Brain pericyte (primary cell): ENCODE measurements at places on chromosomes 4 and X.

DNA sequence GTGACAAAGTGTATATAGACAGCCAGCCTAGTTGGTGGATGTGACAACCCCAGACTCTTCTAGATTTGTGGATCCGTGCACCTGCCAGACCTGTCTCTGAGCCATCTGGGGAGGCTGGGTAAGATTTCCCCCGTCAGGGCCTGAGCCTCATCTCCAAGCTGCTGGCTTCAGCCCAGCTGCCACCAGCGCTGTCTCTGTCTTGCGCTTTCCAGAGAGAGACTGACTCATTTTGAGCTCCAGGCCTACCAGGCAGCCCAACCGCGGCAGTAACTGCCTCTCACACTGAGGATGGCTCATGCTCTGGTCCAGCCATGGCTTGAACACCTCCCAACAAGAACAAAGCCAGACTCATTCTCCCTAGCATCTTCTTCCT is 26.4 kb downstream of the NOP14 start:
- no peak for DNase-seq

DNA sequence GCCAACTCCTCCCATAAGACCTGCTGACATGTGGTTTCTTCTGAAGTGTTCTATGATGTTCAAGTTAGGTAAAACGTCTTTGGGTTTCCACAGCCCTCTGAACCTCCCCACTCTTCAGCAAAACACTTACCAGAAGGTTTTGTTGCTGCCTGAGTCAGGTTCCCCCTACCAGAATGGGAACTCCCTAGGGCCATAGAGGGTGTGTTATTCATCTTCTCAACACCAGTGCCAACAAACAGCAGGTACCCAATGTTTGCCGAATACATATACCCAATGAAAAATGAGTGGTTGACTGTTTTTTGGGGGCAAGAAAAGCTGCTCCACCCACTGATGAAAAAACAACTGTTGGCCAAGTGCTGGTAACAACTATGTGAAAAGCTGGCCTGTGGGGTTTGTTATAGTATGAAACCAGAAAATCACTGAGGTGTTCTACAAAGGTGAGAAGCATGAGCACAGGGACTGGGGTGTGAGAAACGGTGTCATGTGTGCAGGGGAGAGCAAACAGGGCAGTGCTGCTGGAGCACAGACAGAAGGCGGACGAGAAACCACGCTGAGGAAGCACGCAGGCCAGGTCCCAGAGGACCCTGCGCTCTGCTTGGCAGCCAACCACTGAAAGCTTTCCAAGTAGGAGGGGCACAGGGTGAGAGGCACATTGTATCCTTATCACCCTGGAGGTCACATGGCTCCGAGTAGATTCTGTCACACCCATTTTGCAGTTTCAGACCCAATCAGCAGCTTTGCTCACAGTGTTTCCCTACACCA is 28.8 kb downstream of the ATP8A1 start:
- no peak for DNase-seq

DNA sequence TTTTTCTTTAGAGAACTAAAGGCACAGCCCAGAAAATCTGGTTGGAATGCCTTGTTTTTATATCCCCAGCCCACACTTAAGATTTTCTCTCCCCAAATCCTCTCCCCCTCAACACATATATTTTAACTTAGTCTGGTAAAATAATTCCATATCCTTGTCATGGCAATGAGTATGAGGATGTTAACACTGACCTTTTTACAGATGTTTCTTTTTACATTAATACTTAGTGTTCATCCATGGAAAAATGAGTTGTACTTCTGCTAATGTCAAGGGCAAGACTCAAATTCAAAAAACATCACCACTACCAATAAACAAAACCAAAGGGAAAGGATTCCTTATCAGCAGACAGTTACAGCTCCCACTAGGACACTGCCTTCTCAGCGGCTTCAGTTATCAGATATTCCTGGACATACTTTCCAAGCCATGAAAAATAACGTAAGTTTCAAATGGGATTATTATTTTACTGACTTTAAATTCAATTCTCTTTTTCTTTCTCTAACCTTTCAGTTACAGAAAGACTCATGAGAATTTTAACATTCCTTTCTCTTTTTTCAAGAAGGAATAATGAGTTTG is 83.3 kb downstream of the RASL11B start:
- DNase-seq: no peak

- no peak for DNase-seq
Observed at GRCh38 chrX:2500803-2501558, at the start of the genes DHRSX and ZBED1. DHRSX (minus strand) TSS chrX:2500976; CDS start chrX:2500925, 51 bp downstream. ZBED1 (minus strand) TSS chrX:2500976; CDS start chrX:2490719, 10,257 bp downstream.

DNA sequence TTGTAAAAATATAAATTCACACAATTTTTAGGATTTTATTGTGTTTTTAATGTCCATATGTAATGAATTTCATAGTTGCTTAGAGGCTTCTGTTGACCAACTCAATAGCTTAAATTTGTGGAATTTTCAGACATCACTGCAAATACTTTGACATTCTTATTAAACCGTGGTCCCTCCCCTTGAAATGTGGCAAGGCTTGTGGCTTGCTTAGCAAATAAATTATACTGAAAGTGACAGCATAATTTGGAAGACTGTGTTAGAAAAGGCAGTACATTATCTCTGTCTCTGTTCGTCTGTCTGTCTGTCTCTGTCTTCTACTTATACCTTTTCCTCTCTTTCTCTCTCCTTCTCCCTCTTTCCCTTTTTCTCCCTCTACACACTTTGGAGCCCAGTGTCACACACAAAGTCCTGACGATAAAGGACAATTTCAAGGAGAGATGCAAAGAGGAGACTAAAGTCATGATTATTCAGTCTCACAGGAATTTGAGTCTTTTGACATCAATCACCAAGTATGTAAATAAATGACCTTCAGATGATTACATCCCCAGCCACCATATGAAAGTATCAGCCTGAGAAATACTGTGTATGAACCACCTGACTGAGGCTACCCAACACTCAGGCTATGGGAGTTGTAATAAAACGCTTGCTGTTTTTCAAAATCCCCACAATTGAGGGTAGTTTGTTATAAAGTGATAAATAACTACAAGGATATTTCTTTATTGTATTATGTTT is 21.0 kb upstream of the UGT2B7 start:
- no peak for DNase-seq

DNA sequence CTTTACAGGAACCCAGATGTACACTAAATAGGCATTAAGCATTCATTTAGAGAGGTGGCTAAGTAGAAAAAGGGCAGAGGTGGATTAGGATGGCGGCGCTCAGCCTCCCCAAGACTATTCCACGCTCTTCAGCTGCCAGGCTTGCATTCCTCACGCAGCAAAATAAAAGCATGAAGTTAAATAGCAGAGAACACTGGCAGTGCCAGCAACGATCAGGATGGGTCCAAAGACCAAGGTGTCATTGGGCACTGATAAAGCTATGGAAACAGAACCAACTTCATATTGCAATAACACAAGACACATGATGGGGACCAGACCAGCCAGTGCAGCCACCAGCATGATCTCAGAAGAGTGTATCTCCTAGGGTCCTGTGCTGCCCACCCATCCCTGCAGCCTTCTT is 42.0 kb downstream of the TMEM156 start:
- DNase-seq: no peak

GRCh38 chr4:100360211-100360610 is 157.6 kb downstream of the EMCN start:
- DNase-seq: no peak

DNA sequence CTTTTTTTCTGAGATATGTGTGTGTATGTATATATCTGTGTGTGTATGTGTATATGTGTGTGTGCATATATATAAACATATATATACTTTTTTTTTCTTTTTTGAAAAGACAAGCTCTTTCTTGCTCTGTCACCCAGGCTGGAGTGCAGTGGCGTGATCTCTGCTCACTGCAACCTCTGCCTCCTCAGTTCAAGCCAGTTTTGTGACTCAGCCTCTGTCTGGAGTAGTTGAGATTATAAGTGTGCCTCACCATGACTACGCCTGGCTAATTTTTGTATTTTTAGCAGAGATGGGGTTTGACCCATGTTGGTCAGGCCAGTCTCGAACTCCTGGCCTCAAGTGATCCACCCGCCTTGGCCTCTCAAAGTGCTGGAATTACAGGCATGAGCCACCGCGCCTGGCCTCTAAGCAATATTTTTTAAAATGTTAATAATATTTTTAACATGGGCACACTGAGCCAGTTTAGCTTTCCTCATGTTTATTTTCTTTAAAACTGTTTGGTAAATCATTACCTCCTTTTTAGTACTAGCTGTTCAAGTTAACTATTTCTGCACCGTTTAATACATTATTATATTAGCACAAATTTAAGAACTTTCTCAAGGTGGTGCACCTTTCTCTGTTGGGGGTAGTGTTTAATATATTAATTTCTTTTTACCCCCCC is 33.3 kb downstream of the BBS12 start:
- DNase-seq: no peak

DNA sequence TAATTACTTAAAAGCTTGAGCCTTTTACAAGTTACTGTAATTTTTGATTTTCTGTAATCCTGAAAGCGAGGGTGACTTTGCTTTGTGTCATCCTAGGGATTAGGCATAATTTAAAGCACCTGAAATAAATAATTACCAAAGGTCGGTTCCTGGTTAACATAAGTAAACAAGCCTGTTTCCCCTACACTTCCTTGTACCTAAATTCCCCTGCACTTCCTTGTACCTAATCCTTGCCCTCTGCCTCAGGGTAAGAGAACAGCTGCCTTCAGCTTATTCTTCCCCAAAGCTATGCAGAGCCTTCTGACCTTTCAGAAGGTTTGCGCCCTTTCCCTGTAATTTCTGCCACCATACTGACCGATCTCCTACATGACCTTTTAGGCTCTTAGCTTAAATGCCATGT is 166.1 kb upstream of the PDE5A start:
- no peak for DNase-seq

DNA sequence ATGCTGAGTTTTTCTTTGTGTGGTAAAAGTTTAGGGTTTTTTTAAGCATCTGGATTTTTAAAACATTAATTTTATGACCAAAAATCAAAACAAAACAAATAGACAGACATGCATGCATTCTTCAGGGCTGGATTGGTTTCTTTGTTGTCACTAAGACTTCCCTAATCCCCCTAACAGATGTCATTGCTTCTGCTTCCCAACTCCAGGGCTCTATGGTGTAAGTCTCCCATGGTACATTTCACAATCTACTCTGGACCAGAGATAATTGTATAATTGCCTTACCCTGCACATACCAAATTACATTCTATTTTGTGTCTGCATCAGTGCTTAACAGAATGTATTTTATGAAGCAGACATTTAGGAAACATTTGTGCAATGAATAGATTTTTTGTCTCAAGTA is 529.1 kb upstream of the SMIM31 start:
- DNase-seq: no peak

- no peak for DNase-seq
Observed at GRCh38 chr4:138192113-138192512, 50.0 kb downstream of the SLC7A11 start.

GRCh38 chrX:119398974-119399771 is at the start of gene SLC25A43:
SLC25A43 (plus strand) TSS chrX:119399336; CDS start chrX:119399404, 68 bp downstream.
- DNase-seq: no peak

GRCh38 chr4:173883821-173884220 is 353.8 kb upstream of the HAND2 start:
- no peak for DNase-seq

- DNase-seq: no peak
Observed at GRCh38 chrX:130378024-130378669, 7.3 kb downstream of the GPR119 start.

DNA sequence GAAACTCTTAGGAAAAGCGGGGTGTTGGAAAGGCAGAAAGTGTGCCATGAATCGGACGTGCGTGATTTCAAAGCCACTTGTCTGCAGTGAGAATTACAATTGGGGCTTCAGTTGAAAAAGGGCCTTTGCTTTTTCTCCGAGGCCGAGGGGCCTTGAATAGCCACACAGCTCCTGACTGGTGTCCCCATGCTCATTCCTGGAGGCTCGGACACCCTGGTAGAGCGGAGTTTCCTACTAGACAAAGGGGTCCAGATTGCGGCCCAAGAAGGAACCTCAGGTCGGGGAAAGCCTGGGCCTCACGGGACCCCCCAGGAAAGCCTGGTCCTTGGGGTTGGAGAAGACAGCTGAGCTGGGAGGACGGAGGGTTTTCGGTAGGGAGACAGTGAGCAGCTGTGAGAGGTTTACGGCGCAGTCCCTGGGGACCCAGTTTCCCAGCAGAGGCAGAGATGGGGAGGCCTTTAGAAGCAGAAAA is 3.0 kb upstream of the SHOX start:
- DNase-seq: no peak

- no peak for DNase-seq
Observed at GRCh38 chr4:170111085-170111484, 21.3 kb upstream of the AADAT start.

DNA sequence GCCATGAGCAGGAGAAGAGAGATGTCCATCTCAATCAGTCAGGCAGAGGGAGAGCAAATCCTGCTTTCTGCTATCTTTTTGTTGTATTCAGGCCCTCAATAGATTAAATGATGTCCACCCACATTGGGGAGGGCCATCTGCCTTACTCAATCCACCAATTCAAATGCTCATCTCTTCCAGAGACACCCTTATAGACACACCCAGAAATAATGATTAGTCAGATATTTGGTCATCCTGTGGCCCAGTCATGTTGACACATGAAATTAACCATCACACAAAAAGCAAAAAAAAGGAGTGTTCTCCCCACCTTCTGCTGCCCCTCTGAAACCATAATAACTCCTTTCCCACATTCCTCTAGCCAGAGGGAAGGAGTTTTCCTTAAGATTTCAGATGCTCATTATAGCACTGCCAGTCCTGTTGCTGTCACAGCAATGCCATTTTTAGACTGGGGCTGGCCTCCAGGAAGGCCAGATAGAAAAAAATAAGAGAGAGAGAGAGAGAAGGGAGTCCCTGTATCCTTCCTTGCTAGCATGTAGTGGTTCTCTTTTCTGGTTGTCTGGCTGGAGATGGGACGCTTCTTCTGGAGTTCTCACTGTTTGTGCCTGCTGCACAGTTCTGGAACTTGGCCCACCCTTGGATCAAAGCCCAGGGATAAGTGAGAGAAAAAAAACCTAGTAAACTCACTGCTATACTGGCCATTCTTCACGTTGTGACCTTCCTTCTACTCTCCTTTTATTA is 177.7 kb downstream of the RBM46 start:
- DNase-seq: no peak

GRCh38 chrX:136768469-136769084 is 12.2 kb downstream of the ARHGEF6 start:
- peak; percentile 56 for DNase-seq

DNA sequence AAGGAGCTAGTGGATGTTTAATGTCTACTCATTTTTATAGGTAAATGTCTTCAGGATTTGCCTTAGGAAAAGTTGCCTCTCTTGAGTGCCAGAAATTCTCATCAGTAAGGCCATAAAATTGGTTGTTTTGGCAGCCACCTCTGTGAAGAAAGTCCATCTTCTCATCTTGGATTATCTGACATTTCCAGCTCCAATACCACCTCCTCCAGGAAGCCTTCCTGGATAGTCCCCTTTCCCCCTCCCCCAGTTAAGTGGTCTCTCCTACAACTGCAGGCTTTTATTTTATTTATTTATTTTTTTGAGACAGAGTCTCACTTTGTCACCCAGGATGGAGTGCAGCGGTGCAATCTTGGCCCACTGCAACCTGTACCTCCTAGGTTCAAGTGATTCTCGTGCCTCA is 87.1 kb downstream of the PPP2R2C start:
- DNase-seq: no peak

- no peak for DNase-seq
Observed at GRCh38 chr4:104593019-104593418, 98.3 kb upstream of the CXXC4 start.

GRCh38 chr4:5463361-5463760 is 245.0 kb downstream of the EVC2 start:
- no peak for DNase-seq
